ENCODE measurements at places on chromosomes 7 and 10.

DNA sequence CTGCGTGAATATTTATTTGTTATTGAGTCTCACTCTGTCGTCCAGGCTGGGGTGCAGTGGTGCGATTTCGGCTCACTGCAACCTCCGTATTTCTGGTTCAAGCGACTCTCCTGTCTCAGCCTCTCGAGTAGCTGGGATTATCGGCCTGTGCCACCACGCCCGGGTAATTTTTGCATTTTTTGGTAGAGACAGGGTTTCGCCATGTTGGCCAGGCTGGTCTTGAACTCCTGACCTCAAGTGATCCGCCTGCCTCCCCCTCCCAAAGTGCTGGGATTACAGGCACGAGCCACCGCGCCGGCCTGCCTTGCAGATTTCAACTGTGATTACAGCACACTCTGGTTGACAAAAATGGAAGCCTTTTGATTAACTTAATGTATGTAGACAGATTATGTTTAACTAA is 730.0 kb upstream of the VSTM2A start:
- no peak for DNase-seq

GRCh38 chr7:29563590-29564495 is at the start of gene PRR15:
Gene PRR15, plus strand, starts transcription at chr7:29563835. Its CDS starts 2,495 bp downstream, at chr7:29566330.
- no peak for DNase-seq

- no peak for DNase-seq
Observed at GRCh38 chr7:91180746-91181145, 83.5 kb upstream of the FZD1 start.

GRCh38 chr7:150382123-150382843 is 3.2 kb downstream of the ZNF775 start:
- no peak for DNase-seq

GRCh38 chr10:116125180-116125579 is 147.8 kb downstream of the GFRA1 start:
- no peak for DNase-seq

- DNase-seq: no peak
Observed at GRCh38 chr10:98376485-98376884, 38.5 kb downstream of the PYROXD2 start.

DNA sequence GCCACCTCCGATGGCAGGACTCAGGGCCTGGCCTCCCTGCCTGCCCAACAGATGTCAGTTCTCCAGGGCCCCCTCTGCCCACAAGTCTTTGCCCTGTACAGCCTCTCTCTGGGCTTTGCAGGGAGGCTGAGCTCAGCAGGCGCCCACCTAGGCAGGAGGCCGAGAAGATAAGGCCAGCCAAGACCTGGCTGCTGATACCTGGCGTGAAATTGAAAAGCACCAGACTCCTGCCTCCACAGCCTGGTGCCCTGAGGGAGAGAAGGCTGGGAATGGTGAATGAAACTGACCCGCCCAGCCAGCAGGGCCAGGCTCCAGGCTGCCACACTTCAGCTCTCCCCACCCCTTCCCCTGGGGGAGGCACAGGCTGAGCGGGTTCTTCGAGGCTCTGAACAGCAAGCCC is 145.8 kb downstream of the CDH23 start:
- no peak for DNase-seq

DNA sequence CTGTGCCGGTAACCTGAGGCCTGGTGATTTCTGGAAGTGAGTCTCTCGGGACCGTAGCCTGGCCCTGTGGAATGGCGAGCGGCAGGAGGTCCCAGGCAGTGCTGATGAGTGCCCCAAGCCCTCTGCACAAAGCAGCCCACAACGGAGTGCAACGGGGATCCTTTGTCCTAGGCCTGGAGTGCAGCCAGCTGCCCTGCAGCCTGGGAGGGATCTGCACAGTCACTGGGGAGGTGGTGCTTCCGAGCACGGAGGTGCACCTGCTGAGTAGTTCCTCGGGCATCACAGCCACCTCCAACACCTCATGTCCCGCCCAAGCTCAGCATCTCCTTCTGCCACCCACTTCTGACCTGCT is 162.8 kb upstream of the ZMIZ1 start:
- no peak for DNase-seq

GRCh38 chr10:404346-404745 is 269.1 kb downstream of the ZMYND11 start:
- DNase-seq: no peak

GRCh38 chr7:1071731-1072254 is 16.1 kb upstream of the GPER1 start:
- DNase-seq: no peak

DNA sequence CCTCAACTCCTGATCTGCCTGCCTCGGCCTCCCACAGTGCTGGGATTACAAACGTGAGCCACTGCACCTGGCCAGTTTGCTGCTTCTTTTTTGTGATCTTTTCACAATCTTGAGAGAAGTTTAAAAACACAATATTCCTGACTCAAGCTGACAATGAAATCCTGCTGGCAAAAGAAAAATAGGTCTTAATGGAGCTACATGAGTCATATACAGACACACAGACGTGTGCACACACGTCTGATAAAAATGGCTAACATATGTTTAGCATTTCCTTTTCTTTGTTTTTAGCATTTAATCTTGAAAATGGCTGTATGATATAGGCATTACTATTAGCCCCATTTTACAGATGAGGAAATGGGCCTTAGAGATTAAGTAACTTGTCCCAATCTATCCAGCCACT is 29.4 kb upstream of the RAB18 start:
- DNase-seq: no peak

- no peak for DNase-seq
Observed at GRCh38 chr10:119543814-119544642, 1.5 kb upstream of the RGS10 start.

GRCh38 chr7:362402-363096 is 72.6 kb downstream of the FOXL3 start:
- DNase-seq: no peak

DNA sequence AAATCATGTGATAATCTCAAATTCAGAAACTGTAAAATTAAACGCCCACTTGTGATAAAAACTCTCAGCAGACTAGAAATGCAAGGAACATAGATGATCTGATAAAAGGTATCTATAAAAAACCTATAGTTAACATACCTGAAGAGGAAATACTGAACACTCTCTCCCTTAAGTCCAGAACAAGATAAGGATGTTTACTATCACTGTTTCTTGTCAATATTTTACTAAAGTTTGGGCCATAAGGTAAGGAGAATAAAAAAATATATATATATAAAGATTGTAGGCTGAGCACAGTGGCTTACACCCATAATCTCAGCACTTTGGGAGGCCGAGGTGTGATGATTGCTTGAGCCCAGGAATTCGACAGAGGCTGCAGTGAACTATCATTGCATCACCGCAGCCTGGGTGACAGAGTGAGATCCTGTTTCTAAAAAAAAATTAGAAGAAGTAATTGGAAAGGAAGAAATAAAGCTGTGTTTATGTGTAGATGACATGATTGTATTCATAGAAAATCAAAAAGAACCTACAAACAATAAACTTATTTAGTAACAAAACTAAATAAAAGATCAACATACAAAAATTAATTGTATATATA is 28.4 kb downstream of the MPLKIP start:
- DNase-seq: no peak

DNA sequence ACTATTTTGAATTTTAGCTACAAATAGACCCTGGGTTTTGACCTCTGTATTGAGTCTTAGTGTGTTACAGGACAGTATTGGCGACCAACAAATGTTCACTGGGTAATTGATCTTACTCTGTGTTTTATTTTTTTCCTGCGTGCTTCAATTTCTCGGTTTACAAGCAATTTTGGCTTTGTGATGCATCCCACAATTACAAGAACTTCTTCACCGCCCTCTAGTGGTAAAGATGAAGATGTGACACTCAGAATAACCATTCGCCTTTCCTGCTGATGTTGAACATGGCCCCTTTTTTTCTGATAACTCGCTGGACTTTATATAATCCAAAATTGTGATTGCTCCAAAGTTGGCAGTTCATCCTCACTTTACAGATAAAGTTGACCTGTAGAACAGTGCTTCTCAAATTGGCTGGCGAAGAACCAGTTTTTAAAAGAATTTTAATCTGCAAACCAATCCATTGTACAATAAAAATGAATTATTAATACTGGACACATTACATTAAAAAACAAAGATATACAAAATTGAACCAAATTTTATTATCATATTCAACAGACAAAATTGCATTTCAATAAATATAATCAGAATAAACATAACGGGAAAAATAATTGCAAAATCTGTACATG is 20.2 kb upstream of the SMC3 start:
- peak; percentile 28 for DNase-seq

GRCh38 chr10:3398825-3399646 is 226.5 kb upstream of the PITRM1 start:
- DNase-seq: no peak

DNA sequence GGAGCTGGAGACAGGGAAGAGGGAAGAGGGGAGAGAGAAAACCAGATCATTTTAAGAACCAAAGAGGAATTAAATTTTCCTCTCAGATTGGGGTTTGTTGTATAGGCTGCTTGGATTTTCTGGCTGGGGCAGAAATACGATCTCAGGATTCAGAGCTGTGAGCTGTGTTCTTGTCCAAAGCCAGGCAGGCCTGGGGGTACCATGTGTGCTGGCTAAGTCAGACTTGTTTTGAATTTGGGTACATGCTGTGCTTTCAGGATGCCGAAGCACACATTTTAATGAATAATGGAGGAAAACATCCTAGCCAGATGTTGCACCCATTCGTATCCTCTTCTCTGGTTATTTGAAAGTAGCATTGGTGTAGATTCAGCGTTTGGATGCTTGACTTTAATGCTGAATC is 170.3 kb upstream of the PODXL start:
- DNase-seq: no peak

DNA sequence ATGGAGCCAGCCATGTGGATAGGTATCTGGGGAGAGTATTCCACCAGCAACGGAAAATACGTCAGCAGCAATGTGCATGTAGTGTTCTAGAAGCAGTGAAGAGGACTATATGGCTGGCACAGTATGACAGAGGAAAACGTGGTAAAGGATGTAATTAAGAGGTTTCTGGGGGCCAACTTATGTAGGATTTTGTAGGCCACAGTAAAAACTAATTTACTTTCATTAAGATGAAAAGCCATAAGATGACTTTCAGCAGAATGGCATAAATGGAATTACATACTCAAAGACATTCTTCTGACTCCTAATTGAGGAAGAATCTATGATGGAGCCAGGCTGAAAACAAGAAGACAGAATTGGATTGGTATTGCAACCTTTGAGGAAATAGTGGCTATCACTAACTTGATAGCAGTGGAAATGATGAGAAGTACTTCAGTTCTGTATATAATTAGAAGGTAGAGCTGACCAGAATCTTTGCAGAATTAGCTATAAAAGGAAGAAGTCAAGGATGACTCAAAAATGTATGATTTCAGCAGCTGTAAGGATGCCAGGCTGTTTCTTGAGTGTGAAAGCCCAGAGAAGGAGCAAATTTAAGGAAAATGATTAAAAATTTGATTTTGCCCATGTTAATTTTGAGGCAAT is 156.7 kb downstream of the MBL2 start:
- DNase-seq: no peak

GRCh38 chr10:3750006-3750816 is 34.8 kb downstream of the KLF6 start:
- DNase-seq: no peak

DNA sequence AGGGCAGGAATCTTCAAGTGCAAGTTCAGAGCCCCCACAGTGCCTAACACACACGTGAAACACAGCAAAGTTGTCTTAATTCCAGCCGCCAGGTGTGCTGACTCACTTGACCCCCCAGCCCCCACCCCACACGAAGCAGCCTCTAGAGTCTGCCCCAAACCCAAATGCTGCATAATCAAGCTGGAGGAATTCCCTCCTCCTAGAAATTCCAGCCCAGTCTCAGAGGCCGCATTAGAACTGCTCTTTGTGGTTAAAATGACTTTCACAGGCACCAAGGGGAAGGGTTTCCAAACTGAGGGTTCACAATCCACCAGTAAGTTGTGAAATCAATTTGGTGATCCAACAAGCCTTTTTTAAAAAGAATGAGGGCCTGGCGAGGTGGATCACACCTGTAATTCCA is 67.0 kb upstream of the PLXNA4 start:
- no peak for DNase-seq

DNA sequence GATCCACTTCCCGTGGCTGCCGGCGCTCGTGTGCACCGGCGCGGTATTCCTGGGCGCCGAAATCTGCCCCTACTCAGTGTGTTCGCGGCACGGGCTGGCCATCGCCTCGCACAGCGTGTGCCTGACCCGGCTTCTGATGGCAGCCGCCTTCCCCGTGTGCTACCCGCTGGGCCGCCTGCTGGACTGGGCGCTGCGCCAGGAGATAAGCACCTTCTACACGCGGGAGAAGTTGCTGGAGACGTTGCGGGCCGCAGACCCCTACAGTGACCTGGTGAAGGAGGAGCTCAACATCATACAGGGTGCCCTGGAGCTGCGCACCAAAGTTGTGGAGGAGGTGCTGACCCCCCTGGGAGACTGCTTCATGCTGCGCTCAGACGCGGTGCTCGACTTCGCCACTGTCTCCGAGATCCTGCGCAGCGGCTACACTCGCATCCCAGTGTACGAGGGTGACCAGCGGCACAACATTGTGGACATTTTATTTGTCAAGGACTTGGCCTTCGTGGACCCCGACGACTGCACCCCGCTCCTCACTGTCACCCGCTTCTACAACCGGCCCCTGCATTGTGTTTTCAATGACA is 1.3 kb downstream of the CNNM1 start:
- DNase-seq: no peak

GRCh38 chr7:18788026-18788425 is 292.5 kb downstream of the HDAC9 start:
- no peak for DNase-seq

- DNase-seq: no peak
Observed at GRCh38 chr7:3673524-3673923, 372.5 kb downstream of the SDK1 start.

- no peak for DNase-seq
Observed at GRCh38 chr10:70908406-70909296, 20.3 kb upstream of the PCBD1 start.

- no peak for DNase-seq
Observed at GRCh38 chr7:100017875-100018274, 2.5 kb downstream of the ZKSCAN1 start.

GRCh38 chr10:52145636-52146035 is 168.4 kb upstream of the DKK1 start:
- no peak for DNase-seq

DNA sequence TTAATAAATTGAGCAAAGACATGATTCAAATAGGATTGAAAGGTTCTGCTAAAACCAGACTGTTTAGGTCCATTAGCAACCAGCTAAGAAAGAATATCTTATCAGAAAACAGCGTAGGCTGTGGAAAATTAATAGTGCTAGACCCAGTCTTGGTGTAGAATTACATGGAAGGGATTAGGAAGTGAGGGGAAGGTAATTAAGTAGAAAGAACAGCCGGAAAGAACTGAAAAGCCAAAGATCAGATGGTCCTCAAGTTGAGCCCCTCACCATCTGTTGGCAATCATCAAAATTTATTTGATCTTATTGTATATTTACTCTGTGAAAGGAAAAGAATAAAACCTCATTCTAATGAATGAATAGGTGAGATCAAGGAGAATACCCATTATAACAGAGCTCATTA is 50.1 kb downstream of the COL1A2 start:
- DNase-seq: no peak

DNA sequence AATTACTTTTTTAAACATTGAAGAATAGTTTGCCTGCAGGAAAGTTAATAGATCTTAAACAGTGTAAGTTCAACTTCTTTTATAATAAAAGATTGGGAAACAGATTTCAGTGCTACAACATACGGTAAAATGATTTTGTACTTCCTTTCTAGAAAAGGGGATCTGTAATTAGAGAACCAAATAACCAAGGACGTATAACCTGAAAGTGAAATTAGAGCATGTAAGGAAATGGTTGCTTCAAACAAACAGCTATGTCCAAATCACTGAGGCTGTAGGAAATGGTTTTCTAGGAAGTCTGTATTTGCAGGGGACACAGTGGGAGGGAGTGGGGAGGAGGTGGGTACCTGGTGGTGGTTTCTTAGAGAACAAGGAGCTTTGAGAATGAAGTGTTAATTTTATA is 57.9 kb upstream of the EXOC6 start:
- DNase-seq: no peak

Data from SW 1271 (cell line).